ENCODE measurements at places on chromosomes 6 and 20. TPM values are rescaled to one million over a fixed set of nuclear protein-coding genes. Genes with fewer than 3 reads are reported as not detected.

GRCh38 chr6:125918681-125919566 lies 37.6 kb upstream of the HINT3 start:
- DNase-seq = no peak

Gene LAMA4
- 248 TPM for total RNA-seq

Gene MAK
- 0.28 TPM for total RNA-seq

DNA sequence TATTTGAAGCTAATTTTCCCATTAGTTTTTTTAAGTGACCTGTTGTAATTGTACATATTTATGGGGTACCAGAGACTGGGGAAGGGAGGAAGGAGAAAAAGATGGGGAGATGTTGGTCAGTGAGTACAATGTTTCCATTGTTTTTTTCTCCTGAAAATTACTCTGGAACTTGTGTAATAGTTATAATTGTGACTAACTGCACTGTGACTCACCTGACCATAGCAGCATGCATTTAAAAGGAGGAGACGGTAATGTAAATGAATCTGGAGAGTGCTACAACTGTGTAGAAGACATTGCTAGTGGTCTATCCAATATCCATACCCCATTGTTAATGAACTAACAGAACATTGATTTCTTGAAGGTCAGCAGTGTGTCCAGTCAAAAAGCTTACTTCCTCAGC lies 133.4 kb downstream of the RFPL4B start:
- no peak for DNase-seq

- no peak for DNase-seq
These were observed 404.5 kb downstream of the SYNE1 start for GRCh38 chr6:152232501-152233151.

Gene SRC
- 35.4 TPM for total RNA-seq

Gene HCK
- 26.9 TPM for total RNA-seq

DNA sequence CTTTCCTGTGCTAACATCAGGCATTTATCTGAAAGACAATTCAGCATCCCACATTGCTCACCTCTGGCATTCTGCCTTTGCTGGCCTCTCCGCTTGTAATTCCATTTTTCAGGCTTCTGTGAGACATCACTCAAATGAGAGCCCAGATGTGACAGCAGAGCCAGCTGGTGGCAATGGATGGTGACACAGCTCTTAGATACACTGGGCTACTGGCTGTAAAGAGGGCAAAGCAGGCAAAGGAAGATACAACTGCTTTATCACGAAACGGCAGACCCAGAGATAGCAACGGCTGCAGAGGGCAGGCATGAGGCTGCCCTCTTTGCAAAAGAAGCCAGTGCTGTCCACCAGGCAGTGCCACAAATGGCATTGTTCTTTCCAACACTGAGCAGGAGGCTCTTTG lies 329.8 kb downstream of the KIF16B start:
- DNase-seq = no peak

Gene JARID2
- 8.3 TPM for total RNA-seq

Data from posterior vena cava (tissue), 2 donors.